Type B pancreatic cell (in vitro differentiated cells): ENCODE measurements at places on chromosomes 7 and 10.

GRCh38 chr10:124657806-124658205 is 86.4 kb downstream of the FAM53B start:
- DNase-seq: no peak

DNA sequence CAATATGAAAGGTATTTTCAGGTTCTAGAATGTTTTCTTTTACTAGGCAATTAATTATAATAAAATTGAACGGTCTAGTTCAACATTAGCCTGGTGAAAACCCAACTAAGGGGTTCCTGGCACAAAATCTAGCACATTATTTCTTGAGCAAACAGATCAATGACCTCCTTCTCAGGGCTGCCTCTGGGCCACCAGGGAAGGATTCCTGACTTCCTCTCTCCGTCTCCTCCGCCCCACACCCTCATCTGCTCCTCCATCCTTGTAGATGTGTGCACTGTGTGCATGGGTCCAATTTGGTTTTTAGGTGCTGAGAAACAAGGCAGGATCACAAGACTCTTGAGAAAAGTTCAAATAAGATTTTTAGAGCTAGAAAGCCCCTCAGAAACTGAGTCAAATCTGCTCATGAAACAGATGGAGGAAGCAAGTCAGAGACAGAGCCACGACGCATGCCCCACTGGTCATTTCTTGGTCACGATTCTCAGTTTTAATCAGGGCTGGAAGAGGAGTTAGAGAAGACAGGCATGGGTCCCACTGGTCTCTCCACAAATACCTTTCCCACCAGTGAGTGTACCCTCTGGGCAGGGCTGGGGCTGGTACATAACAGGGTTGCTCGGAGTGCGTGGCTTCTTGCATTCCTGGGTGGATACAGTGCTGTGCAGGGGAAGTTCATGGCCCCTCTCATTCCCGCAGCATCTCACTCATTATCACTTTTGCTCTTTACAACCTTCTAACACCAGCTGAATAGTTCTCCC is 3.8 kb downstream of the TRPV6 start:
- DNase-seq: no peak

DNA sequence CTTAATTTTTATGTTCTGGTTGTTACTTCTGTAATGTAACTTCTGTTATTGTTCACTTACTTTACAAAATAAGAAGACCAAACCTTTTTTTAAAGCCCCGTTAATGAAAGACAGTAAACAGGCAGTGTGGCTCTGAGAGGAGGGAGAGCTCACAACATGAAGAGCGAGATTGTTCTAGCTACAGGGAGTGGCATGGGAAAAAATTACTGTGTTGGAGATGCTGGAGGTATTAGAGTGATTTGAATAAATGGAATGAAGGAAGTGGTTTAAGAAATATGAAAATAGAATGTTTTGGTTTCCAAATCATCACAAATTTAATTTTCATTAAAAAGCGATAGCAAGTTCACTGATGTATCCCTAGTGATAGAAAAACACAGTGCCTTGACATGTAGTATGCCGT is 31.8 kb downstream of the REEP3 start:
- DNase-seq: no peak

DNA sequence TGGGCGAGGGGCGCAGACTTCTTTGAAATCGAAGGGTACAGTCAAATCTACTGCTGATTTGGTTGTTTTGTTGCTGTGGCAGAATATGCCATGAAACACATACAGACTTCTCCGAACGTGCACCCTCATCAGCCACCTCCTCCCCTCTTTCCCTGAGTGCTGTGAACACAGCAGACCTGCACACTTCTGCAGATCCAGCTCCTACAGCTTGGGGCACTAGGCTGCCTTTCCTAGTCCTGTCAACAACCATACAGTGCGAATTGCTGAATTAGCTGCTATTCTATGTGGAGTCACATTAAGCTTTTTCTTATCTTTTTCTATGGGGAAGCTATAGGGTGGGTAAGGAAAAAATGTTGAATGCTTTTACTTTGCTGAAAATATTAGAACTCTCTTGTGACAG is 57.5 kb downstream of the COL17A1 start:
- DNase-seq: no peak

- no peak for DNase-seq
Observed at GRCh38 chr7:155685070-155685790, 40.8 kb downstream of the RBM33 start.

DNA sequence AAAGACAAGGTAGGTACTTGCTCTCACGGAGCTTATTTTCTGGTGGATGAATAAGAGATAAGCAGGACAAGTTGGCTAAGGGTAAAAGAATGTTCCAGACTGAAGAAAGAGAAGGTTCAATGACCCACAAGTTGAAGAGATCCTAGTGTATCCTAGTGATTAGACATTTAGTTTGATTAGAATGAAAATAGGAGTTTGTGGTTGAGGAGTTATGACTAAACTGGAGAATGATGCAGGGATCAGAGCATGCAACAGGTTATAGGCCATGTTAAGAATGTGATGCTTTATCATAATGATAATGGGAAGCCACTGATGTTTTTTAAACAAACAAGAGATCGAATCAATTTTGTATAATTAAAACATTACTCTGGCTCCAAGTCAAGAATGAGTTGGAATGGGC is 357.2 kb downstream of the HPSE2 start:
- DNase-seq: no peak

- DNase-seq: no peak
Observed at GRCh38 chr7:6709808-6710207, 3.1 kb upstream of the ZNF12 start.

- DNase-seq: no peak
Observed at GRCh38 chr7:2072042-2072441, 160.7 kb downstream of the MAD1L1 start.

GRCh38 chr10:99569253-99569939 is 36.7 kb downstream of the NKX2-3 start:
- DNase-seq: no peak

DNA sequence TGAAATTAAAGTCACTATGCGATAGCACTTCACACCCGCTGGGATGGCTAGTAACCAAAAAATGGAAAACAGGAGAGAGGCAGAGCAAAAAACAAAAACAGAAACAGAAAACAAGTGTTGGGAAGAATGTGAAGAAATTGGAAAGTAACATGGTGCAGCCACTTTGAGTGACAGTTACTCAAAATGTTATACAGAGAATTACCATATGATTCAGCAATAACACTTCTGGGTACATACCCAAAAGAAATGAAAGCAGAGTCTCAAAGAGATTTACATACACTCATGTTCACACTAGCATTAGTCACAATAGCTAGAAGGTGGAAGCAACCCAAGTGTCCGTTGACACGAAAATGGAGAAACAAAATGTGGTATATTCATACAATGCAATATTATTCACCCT is 88.6 kb upstream of the KCNIP2 start:
- no peak for DNase-seq

GRCh38 chr7:108090791-108091460 is 39.2 kb downstream of the LAMB4 start:
- no peak for DNase-seq

- DNase-seq: no peak
Observed at GRCh38 chr10:11345224-11346054, 266.0 kb downstream of the USP6NL start.

- no peak for DNase-seq
Observed at GRCh38 chr7:81886211-81886764, 116.4 kb upstream of the HGF start.

GRCh38 chr7:120303105-120303504 is 30.1 kb downstream of the KCND2 start:
- DNase-seq: no peak

GRCh38 chr7:124779194-124779593 is 13.6 kb upstream of the GPR37 start:
- DNase-seq: no peak

- no peak for DNase-seq
Observed at GRCh38 chr10:5584895-5585516, 60.2 kb downstream of the CALML3 start.

GRCh38 chr7:121753944-121754343 is 119.0 kb upstream of the PTPRZ1 start:
- no peak for DNase-seq

DNA sequence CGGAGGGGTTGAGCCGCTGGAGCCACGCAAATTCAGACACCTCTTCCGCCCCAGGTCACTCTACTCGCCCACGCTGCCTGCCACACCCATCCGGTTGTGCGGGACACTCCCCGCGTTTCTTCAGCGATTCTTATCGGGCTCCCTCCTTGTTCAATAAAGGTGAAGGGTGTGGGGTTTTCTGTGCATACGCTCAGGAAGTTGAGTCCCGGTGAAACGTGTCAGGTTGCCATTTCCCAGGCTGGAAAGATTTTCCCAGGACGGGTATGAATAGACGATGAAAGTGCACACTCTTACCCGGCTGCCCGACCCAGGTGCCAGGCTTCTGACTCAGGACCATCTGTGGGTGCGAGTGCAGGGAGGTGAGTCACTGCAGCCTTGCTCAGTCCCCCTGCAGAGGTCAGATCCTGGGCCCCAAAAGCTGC is 22.0 kb downstream of the KLF6 start:
- no peak for DNase-seq

- DNase-seq: peak; percentile 36
Observed at GRCh38 chr10:132870426-132870825, 71.9 kb downstream of the CFAP46 start.

DNA sequence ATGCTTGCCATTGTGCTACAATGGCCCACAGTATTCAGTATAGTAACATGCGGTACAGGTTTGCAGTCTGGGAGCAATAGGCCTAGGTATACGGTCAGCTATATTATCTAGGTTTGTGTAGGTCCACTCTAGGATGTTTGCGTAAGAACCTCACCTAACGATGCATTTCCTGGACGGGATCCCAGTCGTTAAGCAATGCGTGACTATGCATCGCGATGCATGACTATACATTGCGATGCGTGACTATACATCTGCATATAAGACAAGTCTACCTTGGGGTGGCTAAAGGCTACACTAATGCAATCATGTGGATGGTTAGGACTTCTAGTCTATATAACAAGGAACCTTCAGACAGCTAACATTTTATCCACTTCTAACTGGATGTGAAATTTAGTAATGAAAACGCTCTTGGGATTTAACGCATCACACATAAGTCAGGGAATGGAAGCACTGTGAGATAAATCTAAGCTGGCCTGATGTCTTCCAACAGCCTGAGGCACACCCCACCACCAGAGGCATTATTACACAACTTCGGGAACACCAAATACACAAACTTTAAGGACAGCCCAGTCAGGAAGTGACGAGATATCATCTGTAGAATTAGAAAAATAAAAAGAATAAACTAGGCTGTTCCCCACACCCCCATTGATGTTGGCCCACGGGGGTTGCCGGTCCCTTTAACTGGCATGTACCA is 9.2 kb downstream of the GNA12 start:
- DNase-seq: no peak

DNA sequence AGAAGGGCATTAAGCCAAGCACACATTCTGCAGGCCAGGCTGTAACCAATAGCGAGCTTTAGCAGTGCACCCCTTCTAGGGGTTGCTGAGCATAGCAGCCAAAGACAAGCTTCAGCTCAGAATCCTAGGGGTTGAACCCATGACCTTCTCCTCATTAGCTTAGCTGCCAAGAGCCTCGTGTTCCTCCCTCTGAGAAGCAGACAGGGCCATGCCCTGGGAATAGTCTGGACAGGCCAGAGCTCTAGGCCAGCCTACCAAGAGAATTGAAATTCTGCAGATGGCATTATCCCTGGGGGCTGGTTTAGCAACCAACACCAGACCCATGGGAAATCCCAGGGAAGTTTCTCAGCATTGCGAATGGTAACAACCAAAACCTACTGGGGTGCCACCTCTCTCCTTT is 77.2 kb downstream of the PLXNA4 start:
- DNase-seq: no peak

DNA sequence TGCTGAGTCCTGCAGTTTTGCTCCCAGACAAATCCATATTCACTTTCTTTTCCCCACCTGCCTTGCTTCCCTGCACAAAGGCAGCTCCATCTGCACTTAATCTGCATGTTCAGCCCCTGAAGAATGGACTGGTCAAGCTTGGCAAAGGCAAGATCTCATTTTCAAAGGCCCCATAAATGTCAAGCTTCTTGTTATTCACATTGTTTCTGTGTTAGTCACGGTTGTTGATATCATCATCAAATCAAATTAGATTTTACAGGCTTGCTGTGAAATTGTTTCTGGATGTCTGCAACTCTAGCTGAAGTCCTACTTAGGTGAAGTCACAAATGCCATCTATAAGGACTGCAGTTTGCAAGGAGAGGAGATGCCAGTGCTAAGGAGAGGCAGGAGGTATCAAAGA is 91.0 kb downstream of the GPAM start:
- no peak for DNase-seq

- no peak for DNase-seq
Observed at GRCh38 chr7:25260862-25261494, 32.7 kb upstream of the NPVF start.

- no peak for DNase-seq
Observed at GRCh38 chr7:51366930-51367613, 50.5 kb upstream of the COBL start.

GRCh38 chr7:101390901-101391301 is 28.2 kb downstream of the COL26A1 start:
- DNase-seq: no peak

- DNase-seq: no peak
Observed at GRCh38 chr10:116707981-116708380, 34.4 kb downstream of the HSPA12A start.

GRCh38 chr7:29563590-29564495 is at the start of gene PRR15:
Gene PRR15, plus strand, starts transcription at chr7:29563835. Its CDS starts 2,495 bp downstream, at chr7:29566330.
- peak; percentile 72 for DNase-seq
